ENCODE measurements at places on chromosomes 2 and 18. TPM values are rescaled to one million over a fixed set of nuclear protein-coding genes. Genes with fewer than 3 reads are reported as not detected.

Gene POTEF
- not detected for total RNA-seq

Gene SLC14A1
- total RNA-seq = 0.98 TPM

Gene TIA1
- total RNA-seq = 46.0 TPM

Gene IRS1
- total RNA-seq = 13.5 TPM

Gene SERPINB12
- total RNA-seq = not detected

Gene CREB1
- 41.9 TPM for total RNA-seq

Gene PKDCC
- 71.0 TPM for total RNA-seq

Gene FBXO15
- 4.2 TPM for total RNA-seq

Gene SERPINB5
- total RNA-seq = not detected

Gene TRIM43
- total RNA-seq = not detected

Gene C2orf92
- total RNA-seq = 6.1 TPM

Gene GPR45
- not detected for total RNA-seq

Gene OR6B2
- not detected for total RNA-seq

Gene SH2D6
- total RNA-seq = 0.69 TPM
